ENCODE measurements at places on chromosomes 12 and 14. TPM values are rescaled to one million over a fixed set of nuclear protein-coding genes. Genes with fewer than 3 reads are reported as not detected.

GRCh38 chr14:77752266-77752665, 8.7 kb downstream of the SNW1 start:
- DNase-seq: no peak

ABHD4 gene
- total RNA-seq: 15.1 TPM

DNA sequence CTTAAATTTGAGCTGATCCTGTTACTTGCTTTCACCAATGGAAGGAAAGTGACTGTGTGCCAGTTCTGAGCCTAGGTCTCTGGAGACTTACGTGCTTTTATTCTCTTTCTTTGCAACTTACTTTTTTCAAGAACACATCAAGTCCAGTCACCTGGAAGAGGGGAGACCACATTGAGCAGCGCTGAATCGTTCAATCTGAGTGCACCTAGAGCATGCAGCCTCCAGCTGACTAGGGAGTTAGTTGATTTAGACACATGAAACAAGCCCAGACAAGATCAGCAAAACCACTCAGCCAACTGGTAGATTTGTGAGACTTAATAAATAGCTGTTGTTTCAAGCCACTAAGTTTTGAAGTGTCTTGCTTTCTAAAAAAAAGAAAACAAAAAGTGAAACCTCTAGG, 1014.8 kb upstream of the FBXO33 start:
- no peak for DNase-seq

ARHGAP5 gene
- total RNA-seq: 20.4 TPM

NRXN3 gene
- not detected for total RNA-seq

CCDC184 gene
- not detected for total RNA-seq

GRCh38 chr14:92651106-92651757, 97.2 kb downstream of the LGMN start:
- peak; percentile 12 for DNase-seq

GRCh38 chr12:55974308-55974730, 441 bp downstream of the RAB5B start:
- peak; percentile 56 for DNase-seq
